ENCODE measurements at places on chromosomes 1 and 21.

- DNase-seq, result no peak
Measured at GRCh38 chr1:220579317-220579716, 51.4 kb downstream of the MARK1 start.

GRCh38 chr1:45793942-45794604 lies 9.3 kb upstream of the MAST2 start:
- no peak for DNase-seq

DNA sequence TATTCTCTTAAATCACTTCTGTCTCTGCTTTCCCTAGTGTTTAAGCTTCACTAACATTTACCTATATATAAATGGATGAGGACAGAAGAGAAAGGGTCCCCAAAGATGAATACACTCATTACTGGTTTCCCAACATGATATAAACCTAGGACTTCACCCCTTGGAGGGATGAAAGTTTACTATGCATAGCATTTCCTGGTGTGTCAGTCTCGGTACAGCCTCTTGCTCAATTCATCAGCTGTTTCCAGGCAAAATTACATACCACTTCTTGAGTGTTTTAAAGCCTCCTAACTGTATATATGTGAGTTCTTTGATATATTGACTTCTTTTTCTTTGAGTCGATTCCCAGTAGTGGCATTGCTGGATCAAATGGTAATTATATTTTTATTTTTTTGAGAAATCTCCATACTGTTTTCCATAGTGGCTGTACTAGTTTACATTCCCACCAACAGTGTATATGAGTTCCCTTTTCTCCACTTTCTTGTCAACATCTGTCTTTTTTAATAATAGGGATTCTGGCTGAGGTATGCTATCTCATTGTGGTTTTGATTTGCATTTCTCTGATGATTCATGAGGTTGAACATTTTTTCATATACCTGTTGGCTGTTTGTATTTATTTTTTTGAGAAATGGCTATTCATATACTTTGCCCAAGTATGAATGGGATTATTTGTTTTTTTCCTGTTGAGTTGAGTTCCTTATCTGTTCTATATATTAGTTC lies 259.3 kb upstream of the CACYBP start:
- no peak for DNase-seq

GRCh38 chr1:47536646-47537118 lies 98.8 kb downstream of the FOXD2 start:
- no peak for DNase-seq

GRCh38 chr1:101260556-101261350 lies 23.9 kb downstream of the S1PR1 start:
- DNase-seq, result no peak

DNA sequence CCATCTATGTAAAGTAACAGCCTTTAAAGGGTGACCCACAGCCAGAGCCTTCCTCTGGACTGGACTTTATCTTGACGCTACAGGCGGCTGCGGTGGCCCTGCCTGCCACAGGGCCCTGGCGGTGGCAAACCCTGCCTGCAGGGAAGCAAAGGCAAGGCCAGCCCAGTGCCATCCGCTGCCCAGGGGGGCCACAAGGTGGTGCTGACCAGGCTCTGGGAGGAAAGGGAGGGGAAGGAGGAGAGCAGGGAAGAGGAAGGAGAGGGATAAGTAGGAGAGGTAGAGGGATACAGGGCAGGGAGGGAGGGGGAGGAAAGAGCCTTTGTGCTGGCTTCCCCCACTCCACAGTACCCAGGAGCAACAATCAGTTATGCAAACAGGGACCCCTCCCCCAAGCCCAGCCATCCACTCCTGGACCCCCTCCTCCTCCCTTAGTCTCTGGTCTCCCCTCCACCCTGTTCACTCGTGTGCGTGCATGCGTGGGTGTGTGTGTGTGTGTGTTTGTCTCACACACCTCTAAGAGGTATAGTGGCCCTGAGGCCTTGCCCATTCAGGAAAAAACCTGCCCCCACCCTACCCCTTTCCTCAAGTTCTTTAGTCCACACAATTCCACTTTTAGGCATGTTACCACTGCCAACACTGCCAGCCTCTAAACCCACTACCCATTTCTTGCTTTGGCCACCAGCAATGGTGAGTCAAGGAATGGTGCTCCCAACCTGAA lies 30.3 kb downstream of the SSBP3 start:
- DNase-seq, result no peak

- DNase-seq, result peak; percentile 66
Measured at GRCh38 chr1:3453203-3453761, 1.2 kb upstream of the ARHGEF16 start.

DNA sequence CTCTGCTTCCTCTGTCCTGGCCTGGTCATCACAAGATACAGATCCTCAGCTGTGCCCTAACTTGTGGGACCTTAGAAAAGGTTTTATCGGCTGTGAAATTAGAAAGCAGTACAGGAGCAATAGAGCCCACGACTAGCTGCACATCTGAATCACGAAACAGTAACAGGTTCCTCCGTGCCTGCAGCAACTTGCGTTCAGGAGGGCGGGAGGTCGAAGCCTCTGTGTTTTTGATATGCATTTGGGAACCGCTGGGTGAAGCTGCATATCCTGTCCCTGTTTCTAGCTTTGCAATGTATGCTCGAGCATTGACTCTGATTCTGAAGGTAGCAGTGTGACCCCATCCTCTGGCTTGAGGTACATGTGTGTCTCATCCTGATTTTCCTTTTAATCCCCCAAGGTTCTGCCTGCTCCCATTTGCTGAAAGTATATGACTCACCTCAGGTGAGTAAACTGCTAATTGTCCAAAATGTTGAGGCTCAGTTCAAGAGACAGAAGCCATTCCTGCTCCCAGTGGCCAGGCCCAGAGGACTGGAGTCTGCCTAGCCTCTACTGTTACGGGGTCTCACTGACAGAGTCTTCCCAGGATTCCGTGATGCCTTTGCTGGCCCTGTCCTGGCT lies 44.3 kb downstream of the SCCPDH start:
- DNase-seq, result no peak

DNA sequence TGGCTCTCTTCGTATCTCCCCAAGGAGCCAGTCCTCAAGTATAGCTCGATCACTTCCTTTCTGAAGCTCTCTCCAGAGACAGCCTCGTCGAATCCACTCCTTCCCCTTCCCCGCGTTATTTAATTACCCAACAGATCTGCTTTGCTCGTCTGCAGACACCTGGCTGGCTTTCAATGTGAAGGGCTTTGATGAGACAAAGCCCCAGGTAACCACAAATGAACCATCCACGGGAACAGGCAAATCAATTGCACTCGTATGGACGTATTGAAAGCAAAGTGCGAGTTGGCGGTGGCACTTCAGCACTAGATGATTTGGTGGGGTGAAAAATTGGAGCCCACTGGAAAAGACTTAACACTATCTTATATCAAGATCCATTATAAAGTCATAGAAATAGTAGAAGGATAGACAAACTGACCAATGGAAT lies 364 bp upstream of the BCAR3 start:
- no peak for DNase-seq

DNA sequence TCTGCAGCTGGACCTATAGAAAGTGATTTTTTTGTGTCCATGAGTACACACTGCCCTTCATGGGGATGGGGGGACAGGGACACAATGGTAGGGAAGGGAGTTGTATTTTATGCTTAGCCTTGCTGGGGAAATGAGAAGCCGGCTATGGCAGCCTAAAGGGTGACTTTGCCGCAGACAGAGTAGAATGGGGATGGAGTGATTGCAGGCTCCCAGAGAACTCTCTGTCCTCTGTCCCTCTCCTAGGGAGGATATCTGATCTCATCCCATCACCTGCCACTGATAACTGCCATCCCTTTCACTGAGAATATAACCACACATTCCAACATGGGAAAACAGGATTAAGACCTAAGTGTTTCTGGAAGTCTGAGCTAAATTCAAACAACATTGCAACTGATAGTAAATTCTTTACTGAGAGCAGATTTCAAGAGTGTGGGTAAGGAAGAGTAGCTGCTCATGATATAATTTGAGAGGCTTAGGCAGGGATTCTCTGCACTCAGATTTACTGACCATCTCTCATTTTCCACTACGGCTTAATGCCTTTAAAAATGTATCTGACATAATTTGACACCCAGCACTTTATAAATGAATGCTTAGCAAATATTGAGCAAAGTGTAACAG lies 13.9 kb downstream of the SH2D1B start:
- DNase-seq, result no peak

GRCh38 chr1:3714814-3715213 lies 37.4 kb upstream of the CCDC27 start:
- no peak for DNase-seq

Measured in activated T-cell treated with anti-CD3 and anti-CD28 coated beads for 1 hour (primary cell).